ENCODE measurements at places on chromosomes 2 and 18.
A peak's percentile ranks its signal among the peaks of the same experiment; 100 is the strongest.

DNA sequence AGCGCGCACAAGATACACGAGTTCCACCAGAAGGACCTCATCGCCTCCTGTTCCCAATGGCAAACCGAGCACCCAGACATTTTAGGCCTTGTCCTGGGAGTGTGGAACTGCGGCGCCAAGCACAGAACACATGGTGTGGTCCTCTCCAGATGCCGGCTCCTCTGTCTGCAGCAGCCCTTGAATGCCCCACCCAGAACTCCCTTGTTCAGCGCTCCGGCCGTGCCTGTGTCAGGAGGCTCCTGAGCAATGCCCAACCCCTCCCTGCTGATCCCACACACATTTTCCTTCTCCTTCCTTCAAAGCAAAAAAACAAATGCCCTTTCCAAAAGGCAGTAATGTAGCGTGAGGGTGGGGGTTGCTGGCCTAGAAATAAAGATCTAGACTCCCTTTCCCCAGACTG lies 89.8 kb downstream of the GFPT1 start:
- no peak for DNase-seq

- no peak for DNase-seq
Measured at GRCh38 chr2:239818531-239819011, 206.6 kb downstream of the NDUFA10 start.

- no peak for DNase-seq
Measured at GRCh38 chr2:64582774-64583340, 58.7 kb downstream of the AFTPH start.

- DNase-seq: no peak
Measured at GRCh38 chr2:238433300-238433915, 6.7 kb downstream of the ASB1 start.

DNA sequence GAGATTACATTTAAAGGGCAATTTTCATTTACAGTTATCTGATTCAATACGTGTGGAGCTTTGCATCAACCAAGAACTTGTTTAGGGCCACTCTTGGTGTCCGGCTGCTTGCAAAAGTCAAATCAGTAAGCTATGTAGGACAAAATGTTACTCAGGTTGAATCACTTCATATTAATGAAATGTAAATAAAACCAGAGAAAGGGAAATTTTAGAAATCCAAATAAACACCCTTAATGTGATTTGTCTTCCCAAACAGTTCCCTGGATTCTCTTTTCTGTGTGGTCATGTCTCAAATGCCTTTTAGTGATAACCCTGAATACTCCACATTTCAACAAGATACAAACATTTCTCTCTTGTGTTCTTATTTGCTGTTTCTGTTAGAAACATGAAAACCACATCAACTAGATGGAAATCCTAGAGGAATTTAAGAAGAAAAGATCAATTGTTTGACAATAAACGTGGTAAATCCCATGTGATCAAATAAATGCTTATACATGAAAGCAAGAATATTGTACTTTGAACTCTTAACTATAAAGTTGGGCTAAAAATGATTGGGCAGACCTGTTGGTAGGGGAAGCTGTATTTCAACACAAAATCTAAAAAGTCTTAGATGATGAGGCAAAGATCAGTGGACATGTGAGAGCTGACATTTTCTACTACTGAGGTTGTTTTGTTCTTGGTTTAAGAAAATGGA lies 101.3 kb downstream of the CDC42EP3 start:
- no peak for DNase-seq

GRCh38 chr2:193463011-193463410 lies 1268.3 kb upstream of the TMEFF2 start:
- no peak for DNase-seq

DNA sequence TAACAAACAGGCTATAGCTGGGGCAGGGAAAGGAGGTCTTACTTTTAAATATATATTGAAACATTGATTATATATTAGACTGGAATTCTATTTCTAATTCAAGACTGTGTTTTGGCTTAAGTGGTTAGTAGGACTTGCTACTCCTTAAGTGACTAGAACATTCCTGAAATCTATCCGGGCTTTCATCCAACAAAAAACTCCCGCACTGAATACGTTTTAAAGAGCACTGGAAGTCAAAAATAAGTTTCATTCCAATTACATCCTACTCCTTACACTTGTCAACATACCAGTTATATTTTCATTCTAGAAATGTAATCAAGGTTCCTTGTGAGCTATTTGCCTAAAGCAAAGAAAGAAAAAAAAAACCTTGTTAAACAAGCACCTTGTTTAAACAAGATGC lies 204.6 kb downstream of the SP3 start:
- DNase-seq: no peak

DNA sequence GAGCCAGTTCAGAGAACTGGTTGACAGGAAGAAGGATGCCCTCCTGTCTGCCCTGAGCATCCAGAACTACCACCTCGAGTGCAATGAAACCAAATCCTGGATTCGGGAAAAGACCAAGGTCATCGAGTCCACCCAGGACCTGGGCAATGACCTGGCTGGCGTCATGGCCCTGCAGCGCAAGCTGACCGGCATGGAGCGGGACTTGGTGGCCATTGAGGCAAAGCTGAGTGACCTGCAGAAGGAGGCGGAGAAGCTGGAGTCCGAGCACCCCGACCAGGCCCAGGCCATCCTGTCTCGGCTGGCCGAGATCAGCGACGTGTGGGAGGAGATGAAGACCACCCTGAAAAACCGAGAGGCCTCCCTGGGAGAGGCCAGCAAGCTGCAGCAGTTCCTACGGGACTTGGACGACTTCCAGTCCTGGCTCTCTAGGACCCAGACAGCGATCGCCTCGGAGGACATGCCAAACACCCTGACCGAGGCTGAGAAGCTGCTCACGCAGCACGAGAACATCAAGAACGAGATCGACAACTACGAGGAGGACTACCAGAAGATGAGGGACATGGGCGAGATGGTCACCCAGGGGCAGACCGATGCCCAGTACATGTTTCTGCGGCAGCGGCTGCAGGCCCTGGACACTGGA lies 92.5 kb upstream of the EML6 start:
- no peak for DNase-seq

- DNase-seq: no peak
Measured at GRCh38 chr2:169579044-169579443, 5.1 kb upstream of the PPIG start.

GRCh38 chr2:195508139-195508455 lies 148.9 kb upstream of the SLC39A10 start:
- no peak for DNase-seq

DNA sequence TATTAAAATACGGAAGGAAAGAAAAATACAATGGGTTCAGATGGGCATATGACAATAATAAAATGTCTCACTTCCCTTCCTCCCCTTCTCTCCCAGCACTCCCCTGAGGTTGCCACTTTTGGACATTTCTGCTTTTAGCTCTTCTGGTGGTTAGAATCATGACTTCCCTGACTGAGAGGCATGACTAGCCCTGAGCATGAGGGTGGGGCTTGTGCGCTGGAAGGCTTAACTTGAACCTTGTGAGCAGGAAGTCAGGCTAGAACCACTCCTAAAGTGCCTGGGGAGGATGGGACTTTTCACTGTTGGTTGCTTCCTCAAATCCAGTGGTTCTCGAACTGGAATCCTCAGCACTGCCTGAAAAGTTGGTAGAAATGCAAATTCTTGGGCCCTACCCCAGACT lies 19.7 kb upstream of the ARHGAP25 start:
- DNase-seq: no peak

DNA sequence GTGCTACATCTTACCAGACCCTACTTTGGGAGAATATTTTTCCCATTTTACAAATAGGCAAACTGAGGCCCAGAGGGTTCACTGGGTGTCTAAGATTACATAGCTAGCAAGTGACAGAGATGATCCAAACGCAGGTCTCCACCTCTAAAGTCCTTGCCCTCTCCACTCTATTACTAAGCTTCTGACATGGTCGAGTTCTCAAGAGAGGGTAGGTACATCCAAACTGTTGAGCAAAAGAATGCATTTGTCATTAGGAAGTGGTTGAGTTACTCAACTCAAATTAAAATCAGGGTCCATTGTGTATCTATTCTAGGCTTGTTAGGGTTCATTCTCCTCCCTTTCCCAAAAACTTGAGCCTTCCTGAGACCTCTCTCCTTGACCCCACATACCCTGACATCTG lies 680.6 kb upstream of the FANCL start:
- no peak for DNase-seq

DNA sequence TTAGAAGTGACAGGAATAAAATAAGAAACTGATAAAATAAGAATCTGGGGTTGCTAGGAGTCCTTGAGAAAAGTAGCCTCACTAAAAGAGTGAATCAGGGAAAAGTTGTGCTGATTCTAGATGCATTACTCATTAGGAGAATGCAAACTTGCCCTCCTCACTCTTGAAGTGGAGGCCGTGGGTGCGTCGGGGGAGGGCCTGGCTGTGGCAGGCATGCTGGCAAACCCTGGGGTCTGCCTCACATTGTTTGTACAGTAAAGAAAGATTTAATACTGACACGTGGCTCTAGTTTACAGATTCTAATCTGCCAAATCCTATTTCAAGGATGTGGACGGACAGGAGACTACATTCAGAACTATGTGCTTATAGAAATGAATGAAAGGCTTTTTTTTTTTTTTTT lies 41.9 kb downstream of the TANC1 start:
- DNase-seq: no peak

DNA sequence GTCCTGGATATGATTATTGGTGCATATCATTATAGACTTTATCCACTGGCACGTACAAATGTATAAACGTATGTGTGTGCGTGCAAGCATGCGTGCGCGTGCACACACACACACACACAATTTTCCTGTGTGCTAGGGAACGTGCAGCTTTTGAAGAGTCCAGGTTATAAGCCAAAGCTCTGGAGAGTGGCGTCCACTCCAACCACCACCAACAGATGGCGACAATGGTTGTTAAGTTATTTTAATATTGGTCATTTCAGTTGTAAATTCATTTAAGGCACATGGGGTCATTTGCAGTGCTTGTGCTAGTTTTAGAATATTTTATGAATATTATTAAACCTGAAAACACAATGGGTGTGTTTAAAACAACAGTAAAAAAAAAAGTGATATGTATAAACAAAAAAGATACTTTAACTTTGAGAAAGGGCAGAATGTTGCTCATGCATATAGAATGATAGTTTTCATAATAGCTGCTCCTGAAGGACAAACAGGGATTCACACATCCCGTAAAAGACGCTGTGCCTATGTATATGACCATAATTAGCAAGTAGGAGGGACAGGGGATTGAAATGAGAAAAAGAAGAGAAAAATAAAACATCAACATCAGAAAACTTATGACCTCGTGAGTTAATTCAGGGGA lies 124.2 kb upstream of the ITGB6 start:
- peak; percentile 24 for DNase-seq

DNA sequence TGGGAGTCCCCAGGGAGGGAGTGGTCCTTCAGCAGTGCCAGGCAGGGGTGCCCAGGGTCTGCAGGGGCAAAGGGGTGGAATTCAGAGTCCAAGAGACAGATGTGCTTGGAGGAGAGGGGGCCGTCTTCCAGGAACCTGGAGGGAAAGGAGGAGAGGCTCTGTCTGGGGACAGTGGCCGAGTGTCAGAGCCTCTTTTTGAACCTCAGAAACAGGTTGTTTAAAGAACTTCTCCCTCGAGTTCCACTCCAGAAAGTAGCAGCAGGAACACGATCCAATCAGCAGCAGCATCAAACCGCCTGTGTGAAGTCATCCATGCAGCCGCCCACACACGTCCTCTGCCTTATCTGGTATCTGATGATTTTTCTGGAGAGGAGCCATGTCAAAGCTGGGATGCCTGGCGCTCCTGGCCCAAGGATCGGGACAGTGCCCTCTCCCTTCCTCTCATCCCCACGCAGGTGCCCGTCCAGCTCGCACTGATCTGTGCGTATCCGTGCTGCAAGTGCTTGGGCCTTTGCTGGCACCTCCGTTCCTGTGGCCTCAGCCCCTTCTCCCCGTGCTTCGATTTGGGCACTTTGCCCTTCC lies 205.1 kb downstream of the NDUFA10 start:
- no peak for DNase-seq

GRCh38 chr2:138779781-138780445 lies at the start of gene NXPH2:
Gene NXPH2, minus strand, starts transcription at chr2:138780390. Its CDS starts 149 bp downstream, at chr2:138780241.
- no peak for DNase-seq

GRCh38 chr2:160457588-160457987 lies 36.0 kb downstream of the RBMS1 start:
- no peak for DNase-seq

DNA sequence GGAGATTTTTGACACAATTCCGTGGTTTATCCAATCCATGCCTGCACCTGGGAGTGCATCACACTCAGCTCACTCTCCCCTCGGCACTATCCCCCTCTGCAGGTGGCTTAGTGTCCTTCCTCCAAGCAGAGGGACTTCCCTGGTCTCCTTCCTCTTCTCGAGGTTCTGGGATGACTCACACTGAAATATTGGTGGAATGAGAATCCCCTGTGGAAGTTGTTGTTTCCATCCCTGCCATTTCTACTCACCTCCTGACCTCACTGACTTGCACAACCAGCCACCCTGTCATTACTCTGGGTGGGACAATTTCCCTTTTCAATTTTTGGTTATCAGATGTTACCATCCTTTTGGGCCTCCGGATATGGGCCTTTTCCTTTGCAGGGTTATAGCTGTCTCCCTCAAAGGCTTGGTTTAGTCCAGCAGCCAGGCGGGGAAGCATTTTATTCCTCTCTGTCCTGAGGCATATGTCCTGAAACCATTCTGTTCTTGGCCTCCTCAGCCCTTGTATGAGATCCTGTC lies 59.9 kb downstream of the PTPRM start:
- DNase-seq: no peak

DNA sequence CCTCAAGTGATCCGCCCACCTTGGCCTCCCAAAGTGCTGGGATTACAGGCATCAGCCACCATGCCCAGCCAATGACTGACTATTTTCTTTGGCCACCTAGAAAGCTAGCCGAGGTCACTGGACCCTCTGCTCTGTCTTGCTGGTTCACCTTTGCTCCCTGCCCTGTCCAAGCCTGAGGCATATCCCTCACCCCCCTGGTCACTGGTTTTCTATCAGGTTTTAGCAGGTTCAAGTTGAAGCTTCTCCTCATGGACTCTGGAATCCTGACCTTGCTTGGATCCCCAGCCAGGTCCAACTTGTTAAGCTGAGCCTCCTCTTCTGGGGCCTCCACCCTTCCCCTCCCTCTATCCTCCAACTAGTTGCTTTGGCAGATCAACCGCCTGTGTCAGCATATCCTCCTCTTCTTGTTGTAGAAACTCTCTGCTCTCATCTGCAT lies 33.4 kb downstream of the PAX8 start:
- DNase-seq: no peak

DNA sequence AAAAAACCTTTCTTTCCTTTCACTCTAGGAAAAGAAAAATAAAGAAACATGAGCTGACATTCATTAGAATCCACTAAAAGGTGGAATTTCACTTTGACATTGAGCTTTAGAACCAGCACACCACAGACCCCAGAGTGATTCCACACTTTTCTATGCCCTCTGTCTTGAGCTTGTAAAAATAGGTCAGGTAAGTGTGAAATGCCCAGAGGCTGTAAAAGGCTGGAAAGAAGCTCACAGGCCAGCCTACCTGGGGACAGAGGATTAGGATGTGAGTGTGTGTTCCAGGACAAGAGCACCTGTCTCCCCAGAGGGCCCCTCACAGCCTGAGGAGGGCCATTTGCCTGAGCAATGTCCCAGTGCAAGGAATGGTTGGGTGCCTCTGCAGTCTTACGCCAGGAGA lies 56.3 kb upstream of the MYO3B start:
- DNase-seq: no peak

GRCh38 chr2:190553254-190553653 lies 18.7 kb upstream of the NEMP2 start:
- no peak for DNase-seq
